ELF-1 (cell line): ENCODE measurements at places on chromosomes 16 and 17.
A peak's percentile ranks its signal among the peaks of the same experiment; 100 is the strongest.

- no peak for DNase-seq
Observed at GRCh38 chr17:49994085-49995054, 654 bp downstream of the DLX3 start.

DNA sequence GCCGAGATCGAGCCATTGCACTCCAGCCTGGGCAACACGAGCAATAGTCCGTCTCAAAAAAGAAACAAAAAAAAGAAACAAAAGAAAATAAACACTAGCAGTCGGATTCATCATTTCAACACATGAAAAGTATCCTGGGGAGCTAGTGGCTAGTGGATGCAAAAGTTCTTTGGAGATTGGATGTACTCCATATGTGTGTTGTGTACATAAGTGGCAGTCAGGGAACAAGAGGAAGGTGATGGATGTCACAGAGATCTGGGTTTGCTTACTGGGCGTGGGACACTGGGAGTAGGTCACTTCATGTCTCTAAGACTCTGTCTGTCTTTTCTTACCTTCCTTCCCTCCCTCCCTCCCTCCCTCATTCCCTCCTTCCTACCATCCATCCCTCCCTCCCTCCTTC is 35.4 kb downstream of the MRC2 start:
- no peak for DNase-seq

DNA sequence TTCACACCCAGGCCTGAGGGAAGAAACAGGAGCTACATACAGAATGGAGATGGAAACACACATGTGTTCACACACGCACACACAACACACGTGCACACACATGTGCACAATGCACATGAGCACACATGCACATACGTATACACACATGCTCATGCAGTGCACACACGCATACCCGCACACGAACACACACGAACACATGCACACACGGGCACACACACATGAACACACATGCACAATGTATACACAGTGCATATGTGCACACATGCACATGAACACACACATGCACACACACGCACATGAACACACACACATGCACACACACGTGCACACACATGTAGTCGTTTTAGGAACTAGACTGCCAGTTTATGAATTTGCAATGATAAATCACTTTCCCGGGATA is 49.3 kb upstream of the CDR2 start:
- DNase-seq, result no peak

- peak; percentile 21 for DNase-seq
Observed at GRCh38 chr16:10558746-10559641, 21.4 kb downstream of the EMP2 start.

DNA sequence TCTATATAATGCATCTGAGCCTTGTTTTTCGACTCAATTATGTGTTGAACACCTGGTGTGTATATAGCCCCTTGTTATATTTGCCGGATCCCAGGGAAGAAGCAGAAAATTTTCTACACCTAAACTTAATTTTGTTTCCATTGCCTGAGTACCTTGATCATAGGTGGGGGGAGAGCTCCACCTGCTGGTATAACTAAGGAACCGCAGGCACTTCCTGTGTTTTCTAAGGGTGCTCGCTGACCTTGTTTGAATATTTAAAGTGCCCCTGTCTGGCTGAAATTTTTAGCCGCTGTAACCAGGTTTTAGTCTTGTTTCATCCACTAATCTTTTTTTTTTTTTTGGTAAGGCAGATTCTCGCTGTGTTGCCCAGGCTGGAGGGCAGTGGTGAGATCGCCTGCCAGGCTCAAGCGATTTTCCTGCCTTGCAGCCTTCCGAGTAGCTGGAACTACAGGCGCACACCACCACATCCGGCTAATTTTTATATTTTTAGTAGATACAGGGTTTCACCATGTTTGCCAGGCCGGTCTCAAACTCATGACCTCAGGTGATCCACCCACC is 6.5 kb upstream of the NUBP1 start:
- peak; percentile 67 for DNase-seq

DNA sequence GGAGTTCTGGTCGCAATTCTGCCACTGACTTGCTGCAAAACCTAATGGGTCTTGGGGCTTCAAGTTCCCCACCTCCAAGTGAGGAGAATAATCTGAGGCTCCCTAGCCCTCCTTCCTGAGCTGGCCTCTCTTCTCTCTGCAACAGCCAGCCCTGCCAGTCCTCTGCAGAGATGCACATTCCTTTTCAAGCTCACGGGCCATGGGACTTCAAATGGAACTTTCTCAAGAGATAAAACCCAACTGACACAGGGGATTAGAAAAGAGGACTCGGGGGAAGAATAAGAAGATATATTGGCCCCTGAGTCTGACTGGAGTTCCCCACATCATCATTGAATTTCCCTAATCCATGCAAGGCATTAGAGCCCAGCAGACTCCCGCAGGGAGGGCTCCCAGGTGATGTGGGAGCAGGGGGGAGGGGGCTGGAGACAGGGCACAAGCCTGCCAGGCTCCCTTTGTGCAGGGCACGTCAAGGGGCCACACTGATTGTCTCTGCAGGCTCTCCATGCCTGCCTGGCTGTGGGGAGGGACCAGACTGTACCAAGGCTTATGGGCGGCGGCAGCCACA is 131.0 kb downstream of the CCDC144A start:
- no peak for DNase-seq

- peak; percentile 72 for DNase-seq
Observed at GRCh38 chr17:68777243-68777855, 176.2 kb upstream of the FAM20A start.

- no peak for DNase-seq
Observed at GRCh38 chr17:5209396-5209795, 17.7 kb upstream of the ZNF594 start.

- no peak for DNase-seq
Observed at GRCh38 chr16:2233872-2234812, 2.1 kb upstream of the DNASE1L2 start.

DNA sequence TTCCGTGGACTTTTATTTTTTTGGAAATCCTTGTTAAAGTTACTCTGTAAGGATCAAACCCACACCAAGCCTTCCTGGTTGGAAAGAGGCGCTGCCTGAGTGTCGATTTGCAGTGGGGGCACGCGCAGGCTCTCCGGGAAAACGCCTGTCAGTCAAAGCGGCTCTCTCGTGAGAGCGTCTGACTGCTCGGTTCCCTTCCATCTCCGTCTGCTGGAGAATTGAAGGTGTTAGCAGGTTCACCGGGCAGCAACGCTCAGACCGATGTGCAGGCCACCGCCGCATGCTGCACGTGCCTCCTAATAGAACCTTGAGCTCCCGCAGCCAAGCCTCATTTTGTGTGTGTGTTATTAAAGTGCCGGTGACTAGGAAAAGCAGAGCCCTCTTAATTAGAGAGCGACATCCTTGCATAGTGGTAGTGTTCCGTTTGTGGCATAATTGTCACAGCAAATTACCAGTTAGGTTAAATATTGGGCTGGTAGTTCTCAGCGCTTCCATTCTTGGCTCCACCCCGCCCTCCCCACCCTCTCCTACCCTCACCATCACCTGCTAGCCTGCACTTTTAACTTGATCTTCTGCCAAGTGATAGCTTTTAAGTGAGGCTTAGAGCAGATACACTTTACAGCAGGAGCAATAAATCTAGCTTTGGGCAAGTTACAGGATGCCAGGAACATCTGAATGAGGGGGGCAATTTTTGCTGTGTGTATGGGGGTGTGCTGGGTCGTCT is 75.5 kb downstream of the RPA1 start:
- peak; percentile 46 for DNase-seq
